Smooth muscle cell of bladder (primary cell): ENCODE measurements at places on chromosomes 12 and 14. TPM values are rescaled to one million over a fixed set of nuclear protein-coding genes. Genes with fewer than 3 reads are reported as not detected.

Gene TMEM132C
- total RNA-seq = not detected in 2 replicates

Gene PZP
- total RNA-seq = not detected in 2 replicates

Gene UNC79
- under 0.01 and 0.18 TPM in 2 replicates for total RNA-seq

Gene SMIM41
- total RNA-seq = 1.4 and 9.8 TPM in 2 replicates

Gene CIDEB
- total RNA-seq = 1.00 and 1.8 TPM in 2 replicates

Gene MIA2
- total RNA-seq = 11.9 and 14.5 TPM in 2 replicates

Gene A2ML1
- 0.09 and 0.14 TPM in 2 replicates for total RNA-seq

Gene OTOGL
- 0.09 and 0.14 TPM in 2 replicates for total RNA-seq

Gene G2E3
- total RNA-seq = 11.0 and 13.8 TPM in 2 replicates

Gene OR11H12
- not detected in 2 replicates for total RNA-seq

Gene TSPAN19
- total RNA-seq = not detected in 2 replicates

Gene NKX2-1
- total RNA-seq = not detected in 2 replicates

Gene NPAS3
- 0.28 and 0.83 TPM in 2 replicates for total RNA-seq

Gene LIN7A
- 7.0 and 12.7 TPM in 2 replicates for total RNA-seq

Gene RAPGEF3
- 1.00 and 2.1 TPM in 2 replicates for total RNA-seq

Gene VTI1B
- total RNA-seq = 68.1 and 87.6 TPM in 2 replicates

Gene GLIPR1L1
- total RNA-seq = not detected in 2 replicates

Gene KRT2
- not detected in 2 replicates for total RNA-seq

Gene CATSPERB
- not detected in 2 replicates for total RNA-seq

Gene KRT82
- total RNA-seq = not detected in 2 replicates

Gene PRDM4
- total RNA-seq = 15.5 and 16.4 TPM in 2 replicates

Gene OTUB2
- total RNA-seq = 0.85 and 0.92 TPM in 2 replicates

Gene FOXN4
- total RNA-seq = not detected in 2 replicates

Gene SOX5
- total RNA-seq = 6.1 and 8.0 TPM in 2 replicates

Gene ANKRD9
- total RNA-seq = 9.2 and 17.8 TPM in 2 replicates
